ENCODE measurements at places on chromosomes 5 and 9.
A peak's percentile ranks its signal among the peaks of the same experiment; 100 is the strongest.

GRCh38 chr9:36937346-36937745 lies 96.7 kb downstream of the PAX5 start:
- DNase-seq, result no peak

GRCh38 chr9:21102305-21102704 lies 24.6 kb upstream of the IFNB1 start:
- no peak for DNase-seq

- DNase-seq, result no peak
Measured at GRCh38 chr9:130873966-130874365, 22.6 kb downstream of the QRFP start.

DNA sequence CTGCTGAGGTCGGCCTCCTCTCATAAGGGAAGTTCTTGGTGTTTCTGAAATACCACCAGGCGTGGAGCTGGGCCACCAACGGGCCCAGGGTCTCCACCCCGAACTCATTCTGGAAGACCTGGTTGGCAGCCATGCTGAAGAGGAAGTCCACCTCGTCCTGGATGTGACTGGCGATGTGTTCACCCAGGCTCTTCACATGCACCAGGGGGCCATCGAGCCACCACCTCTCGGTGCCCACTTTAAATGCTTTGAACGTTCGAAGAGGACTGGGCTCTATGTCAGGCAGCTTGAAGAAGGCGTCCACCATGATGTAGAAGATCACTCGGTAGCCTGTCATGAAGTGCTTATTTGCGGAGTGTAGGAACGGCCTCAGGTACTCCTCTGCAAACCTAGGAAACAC lies 15.1 kb downstream of the GLT6D1 start:
- DNase-seq, result no peak

DNA sequence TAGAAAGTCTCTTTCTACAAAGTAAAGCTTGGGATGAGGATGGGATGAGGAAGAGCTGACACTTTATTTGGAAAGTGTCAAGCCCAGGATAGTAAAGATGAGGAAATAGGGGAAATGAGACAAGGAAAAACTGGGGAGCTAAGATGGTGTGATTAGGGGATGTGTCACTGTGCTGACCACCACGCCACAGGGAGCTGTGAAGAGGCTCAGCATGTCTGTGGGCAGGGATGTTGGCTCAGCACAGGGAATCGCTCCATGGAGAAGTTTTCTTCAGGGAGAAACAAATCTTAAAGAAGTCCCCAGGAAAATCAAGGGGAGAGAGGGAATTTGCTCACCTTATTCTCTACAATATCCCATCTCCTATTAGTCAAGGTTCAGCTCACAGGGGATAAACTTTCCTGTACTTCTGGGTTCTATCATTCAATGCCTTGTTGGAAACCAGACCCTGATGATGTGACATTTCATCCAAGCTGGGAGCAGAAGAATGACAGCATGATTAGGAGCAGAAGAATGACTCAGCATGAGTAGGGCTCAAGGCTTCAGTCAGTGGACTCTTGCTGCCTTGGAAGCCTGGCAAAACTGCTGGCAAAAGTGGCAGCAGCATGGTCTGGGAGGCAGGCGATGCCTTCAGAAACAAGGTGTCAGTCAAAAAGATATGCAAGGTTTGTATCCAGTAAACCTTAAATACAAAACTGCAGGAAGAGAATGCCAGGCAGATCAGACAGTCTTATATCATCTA lies 4.9 kb downstream of the HSPB3 start:
- DNase-seq, result no peak

DNA sequence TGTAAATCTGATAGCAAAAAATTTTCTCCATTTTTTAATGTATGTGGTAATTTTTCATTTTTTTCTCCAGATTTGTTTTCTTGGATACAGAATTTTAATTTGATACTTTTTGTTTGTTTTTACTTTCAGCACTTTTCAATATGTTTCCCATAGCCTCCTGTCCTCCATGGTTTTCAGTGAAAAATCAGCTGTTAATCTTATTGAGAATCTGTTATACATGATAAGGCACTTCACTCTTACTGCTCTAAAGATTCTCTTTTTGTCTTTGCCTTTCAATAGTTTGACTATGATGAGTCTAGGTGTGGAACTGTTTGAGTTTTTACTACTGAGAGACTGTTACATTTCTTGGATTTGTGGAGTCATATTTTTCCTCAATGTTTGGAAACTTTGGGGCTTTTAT lies 455.7 kb upstream of the NUDT12 start:
- DNase-seq, result no peak

DNA sequence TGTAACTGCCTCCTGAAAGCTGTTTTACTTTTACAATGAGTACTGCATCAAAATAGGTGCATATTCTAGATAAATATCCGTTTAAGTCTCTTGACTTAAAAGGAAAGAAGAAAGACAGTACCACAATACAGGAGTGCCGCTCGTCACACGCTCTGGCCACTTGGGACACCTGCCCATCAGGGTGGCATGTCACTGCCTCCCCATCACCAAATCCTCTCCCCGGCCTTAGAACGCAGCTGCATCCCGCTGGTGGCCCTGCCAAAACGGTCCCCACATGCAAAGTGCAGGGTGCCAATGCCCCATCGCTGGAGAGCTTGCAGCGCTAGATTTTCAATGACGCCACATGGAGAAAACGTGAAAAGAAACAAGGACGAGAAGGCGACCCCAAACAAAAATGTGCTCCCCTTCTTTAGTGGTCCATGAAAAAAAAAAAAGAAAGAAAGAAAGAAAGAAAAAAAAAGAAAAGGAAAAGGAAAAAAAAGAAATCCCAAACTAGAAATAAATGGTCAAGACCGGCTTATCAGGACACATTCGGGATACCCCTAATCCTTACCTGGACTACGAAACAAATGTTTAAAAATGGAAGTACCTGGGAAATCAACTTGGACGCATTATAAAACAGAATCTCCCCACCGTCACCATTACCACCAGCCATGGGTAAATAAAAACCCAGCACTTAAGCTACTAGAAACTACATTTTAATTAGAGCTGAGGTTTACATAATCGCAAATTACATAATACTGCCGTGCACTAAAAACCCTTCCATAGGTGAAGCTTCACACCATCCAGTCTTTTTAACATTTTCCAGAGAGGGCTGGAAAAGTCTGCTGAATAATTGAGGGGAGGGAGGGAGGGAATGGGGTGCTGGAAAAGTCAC lies 1.0 kb downstream of the ANKH start:
- peak; percentile 57 for DNase-seq

DNA sequence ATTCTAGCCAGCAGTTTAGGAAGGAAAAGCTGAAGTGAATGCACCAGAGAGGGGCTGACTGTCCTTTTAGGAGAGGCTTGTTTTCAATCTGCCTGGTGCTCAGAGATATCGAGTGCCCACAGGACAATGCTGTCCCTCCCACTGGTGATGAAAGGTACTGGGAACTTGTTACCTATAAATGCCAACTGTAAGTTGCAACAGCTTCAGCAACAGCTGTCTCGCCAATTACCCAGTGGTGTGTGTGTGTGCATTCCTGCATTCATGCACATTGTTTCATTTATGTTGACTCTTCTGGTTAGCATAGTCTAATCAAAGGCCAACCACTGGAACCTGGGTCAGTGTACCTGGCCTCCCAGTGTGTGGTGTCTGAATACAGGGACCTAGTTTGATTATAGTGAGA lies 161.1 kb downstream of the CSNK1G3 start:
- no peak for DNase-seq

DNA sequence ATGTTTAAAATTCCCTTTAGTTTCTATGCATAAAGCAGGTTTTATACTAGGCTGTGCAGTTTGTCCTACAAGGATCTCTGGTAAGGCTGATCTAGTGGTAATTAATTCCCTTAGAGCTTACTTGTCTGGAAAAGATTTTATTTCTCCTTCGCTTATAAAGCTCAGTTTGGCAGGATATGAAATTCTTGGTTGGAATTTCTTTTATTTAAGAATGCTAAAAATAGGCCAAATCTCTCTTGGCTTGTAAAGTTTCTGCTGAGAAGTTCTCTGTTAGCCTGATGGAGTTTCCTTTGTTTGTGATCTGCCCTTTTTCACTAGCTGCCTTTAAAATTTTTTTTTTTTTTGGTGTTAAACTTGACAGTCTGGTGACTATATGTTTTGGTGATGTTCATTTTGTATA lies 237.1 kb upstream of the TLE4 start:
- DNase-seq, result no peak

Data from stimulated activated CD4-positive, alpha-beta T cell treated with anti-CD3 and anti-CD28 coated beads, Interleukin-12 subunit alpha, Interleukin-12 subunit beta, amount 100 ng/mL, for 4 hours (primary cell).